Bladder microvascular endothelial cell (primary cell): ENCODE measurements at places on chromosomes 5 and 9. TPM values are rescaled to one million over a fixed set of nuclear protein-coding genes. Genes with fewer than 3 reads are reported as not detected.

FAM53C gene
- total RNA-seq, result 17.2 and 31.5 TPM in 2 replicates

MTMR12 gene
- total RNA-seq, result 26.7 and 58.5 TPM in 2 replicates

GLDC gene
- 0.81 and 4.3 TPM in 2 replicates for total RNA-seq

TEX48 gene
- not detected in 2 replicates for total RNA-seq

TIMD4 gene
- not detected in 2 replicates for total RNA-seq

TXNDC15 gene
- total RNA-seq, result 57.0 and 90.8 TPM in 2 replicates

ADAMTS2 gene
- total RNA-seq, result 0.88 and 2.6 TPM in 2 replicates

PCDHGA8 gene
- 0.65 and 3.0 TPM in 2 replicates for total RNA-seq

CYFIP2 gene
- total RNA-seq, result 9.4 and 30.6 TPM in 2 replicates

HSPB3 gene
- not detected in 2 replicates for total RNA-seq

PCDHGA5 gene
- 0.49 and 2.0 TPM in 2 replicates for total RNA-seq

DMRT3 gene
- not detected in 2 replicates for total RNA-seq

GPRIN1 gene
- 2.9 and 6.0 TPM in 2 replicates for total RNA-seq

CDH18 gene
- total RNA-seq, result not detected in 2 replicates

CSF2 gene
- total RNA-seq, result 0.81 and 1.3 TPM in 2 replicates

ZNG1C gene
- 21.4 and 54.6 TPM in 2 replicates for total RNA-seq

COL23A1 gene
- total RNA-seq, result under 0.01 and 0.06 TPM in 2 replicates

TRPM3 gene
- 6.0 TPM in 1 of 2 replicates, not detected in the other for total RNA-seq

MARCHF11 gene
- total RNA-seq, result not detected in 2 replicates

INSL6 gene
- total RNA-seq, result 0.13 TPM in 1 of 2 replicates, not detected in the other

MEIKIN gene
- not detected in 2 replicates for total RNA-seq

GOLGA2 gene
- 44.4 and 94.0 TPM in 2 replicates for total RNA-seq

CCL21 gene
- total RNA-seq, result 0.76 TPM in 1 of 2 replicates, not detected in the other

SLC1A1 gene
- total RNA-seq, result 4.7 and 5.1 TPM in 2 replicates

CDKN2B gene
- 3.1 and 4.1 TPM in 2 replicates for total RNA-seq

ZNF300 gene
- 4.2 and 9.8 TPM in 2 replicates for total RNA-seq

SPATA6L gene
- total RNA-seq, result 0.97 and 6.7 TPM in 2 replicates

ROPN1L gene
- total RNA-seq, result 0.25 and 1.6 TPM in 2 replicates

TAF11L12 gene
- total RNA-seq, result not detected in 2 replicates

IL3 gene
- total RNA-seq, result not detected in 2 replicates

PCDHGB6 gene
- 1.6 and 3.9 TPM in 2 replicates for total RNA-seq

ENHO gene
- total RNA-seq, result 0.06 and 0.16 TPM in 2 replicates

ITGA2 gene
- total RNA-seq, result 30.0 and 65.6 TPM in 2 replicates

APBA1 gene
- total RNA-seq, result 12.3 and 33.0 TPM in 2 replicates

SUSD3 gene
- total RNA-seq, result 0.16 TPM in 1 of 2 replicates, not detected in the other

PFN3 gene
- not detected in 2 replicates for total RNA-seq

PCDHB2 gene
- 0.81 and 2.3 TPM in 2 replicates for total RNA-seq

IQGAP2 gene
- total RNA-seq, result 0.65 and 1.1 TPM in 2 replicates

KIF20A gene
- 43.3 and 65.7 TPM in 2 replicates for total RNA-seq

PCDHGC4 gene
- total RNA-seq, result 0.49 and 2.8 TPM in 2 replicates
